Daoy (cell line): ENCODE measurements at places on chromosomes 3 and 15. TPM values are rescaled to one million over a fixed set of nuclear protein-coding genes. Genes with fewer than 3 reads are reported as not detected.
A peak's percentile ranks its signal among the peaks of the same experiment; 100 is the strongest.

The USP19 gene
- 46.5 and 82.0 TPM in 2 replicates for total RNA-seq

The SKOR1 gene
- total RNA-seq: not detected in 2 replicates

The CCDC39 gene
- 0.65 TPM in 1 of 2 replicates, not detected in the other for total RNA-seq

The ZNF621 gene
- 9.9 and 13.0 TPM in 2 replicates for total RNA-seq

The CFAP100 gene
- total RNA-seq: not detected in 2 replicates

The ZNF660 gene
- 0.60 and 0.91 TPM in 2 replicates for total RNA-seq

The PARL gene
- 73.9 and 88.0 TPM in 2 replicates for total RNA-seq

The FAM131A gene
- 23.7 and 28.0 TPM in 2 replicates for total RNA-seq

GRCh38 chr15:60858511-60859070 is 370.5 kb downstream of the RORA start:
- DNase-seq: no peak

GRCh38 chr3:37179144-37179967 is 5.0 kb upstream of the LRRFIP2 start:
- no peak for DNase-seq

DNA sequence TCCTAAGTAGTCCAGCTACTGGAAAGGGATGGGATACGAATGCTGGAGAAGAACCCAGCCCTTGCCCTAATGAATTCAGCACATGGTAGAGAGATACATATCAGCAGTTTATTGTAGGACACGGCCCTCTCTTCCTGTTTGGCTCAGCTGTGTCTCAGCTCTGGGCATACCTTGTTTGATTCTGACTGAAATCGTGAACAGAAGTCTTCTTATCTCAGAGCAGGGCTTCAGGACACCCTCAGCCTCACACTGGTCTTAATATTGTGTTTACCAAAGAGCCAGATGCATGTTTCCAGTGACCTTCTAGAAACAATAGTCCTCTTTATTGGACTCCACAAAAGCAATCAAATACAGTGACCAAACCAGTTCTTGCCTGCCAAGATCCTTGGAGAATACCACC is 54.7 kb downstream of the FAM174B start:
- no peak for DNase-seq

- no peak for DNase-seq
Measured at GRCh38 chr15:92884436-92885223, 15.5 kb upstream of the CHD2 start.

- DNase-seq: no peak
Measured at GRCh38 chr15:50485389-50485788, 61.1 kb downstream of the USP50 start.

- DNase-seq: no peak
Measured at GRCh38 chr15:57677204-57677603, 29.3 kb upstream of the POLR2M start.

DNA sequence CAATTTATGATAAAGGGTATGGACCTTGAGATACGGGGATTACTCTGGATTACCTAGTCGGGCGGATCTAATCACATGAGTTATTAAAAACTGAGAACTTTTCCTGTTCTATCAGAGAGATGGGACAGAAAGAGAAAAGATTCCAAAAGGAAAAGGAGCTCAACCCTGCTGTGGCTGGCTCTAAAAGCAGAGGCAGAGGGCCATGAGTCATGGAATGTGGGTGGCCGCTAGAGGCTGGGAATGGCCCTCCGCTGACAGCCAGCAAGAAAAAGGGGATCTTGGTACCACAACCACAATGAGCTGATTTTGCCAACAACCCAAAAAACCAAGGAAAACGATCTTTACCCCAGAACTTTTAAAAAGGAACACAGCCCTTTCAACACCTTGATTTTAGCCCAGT is 210.0 kb downstream of the MAGI1 start:
- DNase-seq: peak; percentile 84

DNA sequence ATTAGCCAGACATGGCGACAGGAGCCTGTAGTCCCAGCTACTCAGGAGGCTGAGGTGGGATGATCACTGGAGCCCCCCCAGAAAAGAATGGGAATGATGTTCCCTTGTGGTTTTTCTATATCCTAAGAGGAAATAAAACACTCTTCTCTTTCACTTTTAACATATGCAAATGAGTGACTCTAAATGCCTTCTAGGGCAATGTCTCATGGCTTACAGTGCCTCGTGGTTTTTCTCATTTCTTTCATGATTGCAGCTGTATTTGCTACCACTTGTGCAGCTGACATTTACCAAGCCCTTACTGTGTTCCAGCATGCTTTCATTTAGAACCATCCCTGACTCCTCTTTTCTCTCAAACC is 26.4 kb downstream of the STOML1 start:
- no peak for DNase-seq

GRCh38 chr15:63677778-63678177 is 80.6 kb downstream of the FBXL22 start:
- peak; percentile 2 for DNase-seq

GRCh38 chr3:130529486-130530215 is 12.7 kb downstream of the COL6A6 start:
- DNase-seq: no peak

GRCh38 chr3:27877061-27878013 is 155.2 kb upstream of the EOMES start:
- no peak for DNase-seq

DNA sequence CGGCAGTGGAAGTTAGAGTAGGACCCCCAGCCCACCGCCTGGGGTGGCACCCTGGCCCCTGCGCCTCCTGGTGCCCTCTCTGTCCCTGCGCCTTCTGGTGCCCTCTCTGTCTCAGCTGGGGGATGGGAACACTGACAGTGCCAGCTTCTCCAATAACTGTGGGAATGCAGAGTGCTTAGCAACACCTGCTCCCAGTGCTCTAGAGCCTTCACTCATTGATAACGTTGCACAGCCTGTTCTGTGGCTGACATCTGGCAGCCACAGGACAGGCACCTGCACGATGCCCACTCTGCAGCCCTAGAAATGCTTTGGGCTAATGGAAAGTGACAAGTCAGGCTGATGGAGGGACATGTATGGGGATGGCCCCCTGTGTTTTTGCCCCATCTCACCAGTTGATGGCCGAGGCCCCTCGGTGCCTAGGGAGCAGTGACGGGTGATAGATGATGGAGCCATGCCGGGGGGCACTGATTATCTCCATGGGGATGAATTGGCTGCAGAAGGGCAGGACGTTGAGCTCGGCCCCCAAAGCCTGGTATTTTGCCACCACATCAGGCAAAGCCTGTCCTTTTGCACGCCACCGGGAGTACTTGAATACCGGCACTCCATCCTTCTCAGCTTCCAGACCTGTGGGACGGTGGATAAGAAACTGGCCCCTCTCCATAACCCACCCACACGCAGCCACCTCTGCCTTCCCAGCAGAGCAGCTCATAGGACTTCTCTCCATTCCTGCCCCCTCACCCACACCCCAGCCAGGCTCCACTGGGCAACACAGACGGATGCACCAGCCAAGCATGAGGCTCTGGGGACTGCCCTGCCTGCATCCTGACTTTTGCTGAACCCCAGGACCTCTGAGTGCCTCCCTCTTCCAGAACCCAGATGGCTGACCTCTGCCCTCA is 22.1 kb downstream of the ALDH1L1 start:
- DNase-seq: no peak

DNA sequence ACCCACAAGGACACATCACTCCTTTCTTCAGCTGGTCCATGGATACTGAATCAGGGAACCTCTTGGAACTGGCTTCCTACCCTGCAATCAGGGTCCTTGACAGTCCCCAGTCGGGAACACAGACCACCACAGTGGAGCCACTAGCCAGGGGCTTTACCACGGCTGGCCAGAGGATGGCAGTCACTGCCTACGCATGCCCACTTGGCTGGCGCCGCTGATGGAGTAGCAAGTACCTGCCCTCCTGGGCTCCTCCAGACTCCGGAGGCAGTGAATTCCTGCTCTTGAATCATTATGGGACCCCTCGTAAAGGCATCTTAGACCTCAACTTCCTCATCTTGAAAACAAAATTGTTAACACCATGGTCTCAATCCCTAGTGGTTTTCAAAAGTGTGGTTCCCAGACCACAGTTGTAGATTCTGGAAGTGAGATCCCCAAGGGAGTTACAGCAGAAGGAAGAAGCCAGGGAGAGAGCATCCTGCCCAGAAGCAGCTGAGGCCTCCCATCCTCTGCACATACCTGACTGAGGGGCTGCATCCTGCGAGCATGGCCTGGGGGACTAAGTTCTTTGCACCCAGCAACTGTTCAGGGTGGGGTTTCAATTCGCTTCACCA is 9.1 kb upstream of the SKIC8 start:
- peak; percentile 80 for DNase-seq

DNA sequence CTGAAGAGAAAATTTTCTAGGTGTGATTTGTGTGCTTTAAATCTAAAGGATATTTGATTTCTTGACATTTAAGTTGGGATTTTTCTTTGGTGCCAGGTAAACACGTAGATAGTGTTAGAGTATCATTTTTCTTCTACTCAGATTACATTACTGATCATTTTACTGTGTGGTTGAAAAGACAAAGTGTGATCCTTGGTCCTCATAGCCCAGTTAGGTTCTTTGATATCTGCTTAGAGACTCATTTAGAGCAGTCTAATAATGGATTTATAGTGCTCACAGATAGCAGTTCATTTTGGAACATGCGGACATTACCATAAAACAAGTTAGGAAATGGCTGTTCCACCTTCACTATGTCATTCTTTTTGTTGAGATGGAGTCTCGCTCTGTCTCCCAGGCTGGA is 12.4 kb downstream of the ARL8B start:
- DNase-seq: no peak

DNA sequence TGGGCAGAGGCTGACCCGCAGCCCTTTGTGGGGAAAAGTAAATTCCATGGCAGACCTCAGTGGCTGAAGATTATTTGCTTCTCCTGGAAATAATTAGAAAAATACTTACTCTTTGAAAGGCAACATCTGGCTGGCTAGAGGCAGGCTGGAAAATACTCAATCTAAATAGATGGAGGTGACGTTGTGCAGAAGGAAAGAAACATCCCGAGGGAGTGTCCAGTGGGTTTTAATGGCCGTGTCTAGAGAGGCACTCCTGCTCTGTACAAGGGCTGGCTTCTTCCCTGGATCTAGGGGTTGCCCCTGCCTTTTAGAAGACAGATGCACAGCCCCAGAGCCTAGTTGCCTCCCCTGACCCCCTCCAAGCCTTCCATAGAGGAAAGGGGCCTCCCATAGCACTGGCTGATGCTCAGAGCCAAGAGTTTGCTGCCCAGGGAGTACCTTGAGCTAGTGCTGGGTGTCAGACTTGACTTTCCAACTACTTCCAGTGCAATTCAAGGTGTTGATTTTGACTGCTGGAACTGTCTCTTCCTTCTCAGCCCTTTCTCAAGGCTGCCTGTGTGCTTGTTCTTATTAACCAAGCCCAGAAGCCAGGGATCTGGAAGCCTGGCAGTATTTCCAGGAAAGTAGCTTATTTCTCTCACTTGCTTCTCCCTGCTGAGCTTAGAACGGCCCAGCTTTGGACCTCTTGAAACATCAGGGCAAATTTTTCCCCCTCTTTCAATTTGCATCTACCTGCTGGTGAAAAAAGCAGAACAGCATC is 27.4 kb downstream of the CGNL1 start:
- no peak for DNase-seq

DNA sequence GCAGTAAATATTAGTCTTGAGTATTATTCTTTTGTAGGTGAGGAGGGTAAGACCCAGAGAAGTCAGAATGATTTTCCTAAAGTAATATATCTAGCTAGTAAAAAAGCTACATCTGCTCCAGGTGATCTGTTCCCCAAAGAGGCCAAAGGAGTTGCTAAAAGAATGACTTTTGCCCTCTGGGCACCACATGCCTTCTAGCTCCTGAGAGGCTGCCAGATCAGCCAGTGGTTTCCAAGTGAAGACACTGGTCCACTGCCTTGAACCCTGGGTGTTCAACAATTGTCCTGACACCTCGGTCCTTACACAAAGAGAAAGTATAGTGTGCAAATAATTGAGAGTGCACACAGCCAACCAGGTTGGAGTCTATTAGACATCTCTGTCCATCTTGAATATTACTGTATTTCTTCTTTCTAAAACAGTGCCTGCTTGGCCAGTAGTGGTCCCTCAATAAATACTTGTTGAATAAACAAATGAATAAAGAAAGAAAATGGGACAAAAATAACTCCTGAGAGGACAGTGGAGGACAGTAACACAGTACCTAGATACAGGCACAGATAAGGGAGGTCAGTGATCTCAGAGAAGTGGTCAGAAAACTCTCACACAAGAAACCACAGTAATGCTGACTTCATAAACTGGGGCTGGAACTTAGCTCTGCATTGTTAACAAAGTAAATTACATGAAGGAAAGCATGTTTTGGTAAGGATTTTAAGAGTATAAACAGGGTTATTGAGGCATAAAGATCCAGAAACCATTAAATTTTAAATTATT is 56.6 kb upstream of the CSTA start:
- DNase-seq: no peak

GRCh38 chr3:110774496-110775265 is 296.9 kb upstream of the NECTIN3 start:
- peak; percentile 4 for DNase-seq

- DNase-seq: no peak
Measured at GRCh38 chr3:104939196-104939595, 427.5 kb upstream of the ALCAM start.

GRCh38 chr3:73520931-73521461 is 103.7 kb downstream of the PDZRN3 start:
- no peak for DNase-seq
